SW 1271 (cell line): ENCODE measurements at places on chromosomes 1 and 21.

DNA sequence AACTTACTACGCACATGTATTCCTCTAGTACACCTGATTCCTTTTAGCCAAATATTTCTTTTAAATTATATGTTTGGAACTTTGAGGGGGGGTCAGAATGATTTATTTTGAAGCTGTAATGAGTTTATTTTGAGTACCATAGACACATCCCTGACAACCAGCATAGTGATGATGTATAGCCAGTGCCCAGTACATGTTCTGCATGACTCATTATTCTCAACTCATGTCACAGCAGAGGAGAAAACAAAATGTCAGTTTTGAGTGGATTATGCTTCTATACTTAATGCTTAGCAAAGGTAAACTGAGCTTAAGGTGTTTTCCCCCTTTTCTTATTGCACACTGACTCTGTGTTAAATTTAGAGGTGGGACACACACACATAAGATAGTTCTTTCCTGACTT, 22.4 kb upstream of the LEPR start:
- DNase-seq: no peak

DNA sequence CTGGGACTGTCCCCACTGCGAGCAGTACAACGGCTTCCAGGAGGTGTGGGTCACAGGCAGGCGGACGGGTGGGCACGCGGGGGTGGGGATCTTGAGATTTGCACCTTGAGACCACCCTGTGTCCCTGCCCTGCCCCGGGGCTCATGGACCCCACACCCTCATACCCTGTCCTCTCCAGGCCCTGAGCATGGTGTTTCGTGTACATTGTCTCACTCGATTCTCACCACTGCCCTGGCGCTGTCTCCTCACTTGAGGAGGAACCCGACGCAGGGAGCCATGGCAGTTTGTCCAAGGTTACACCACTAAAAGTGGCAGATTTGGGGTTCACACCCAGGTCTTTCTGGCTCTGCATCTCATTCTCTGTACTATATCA, 7.2 kb downstream of the TMEM201 start:
- no peak for DNase-seq

DNA sequence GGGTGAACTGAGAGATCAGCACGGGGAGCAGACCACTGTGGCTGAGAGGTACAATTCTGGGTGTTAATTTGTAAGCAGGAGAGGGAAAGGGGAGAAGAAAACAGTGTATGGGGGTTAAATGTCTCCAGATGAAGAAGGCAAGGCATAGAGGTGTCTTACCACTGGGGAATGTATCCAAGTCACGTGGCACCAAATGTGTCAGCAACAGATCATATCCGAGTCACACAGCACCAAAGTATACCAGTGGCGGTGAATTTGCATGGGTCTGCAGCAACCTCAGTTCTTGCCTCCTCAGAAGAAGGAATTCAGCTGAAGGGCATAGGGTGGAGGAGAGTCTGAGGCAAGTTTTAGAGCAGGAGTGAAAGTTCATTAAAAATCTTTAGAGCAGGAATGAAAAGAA, 21.2 kb upstream of the SYCP1 start:
- DNase-seq: no peak

DNA sequence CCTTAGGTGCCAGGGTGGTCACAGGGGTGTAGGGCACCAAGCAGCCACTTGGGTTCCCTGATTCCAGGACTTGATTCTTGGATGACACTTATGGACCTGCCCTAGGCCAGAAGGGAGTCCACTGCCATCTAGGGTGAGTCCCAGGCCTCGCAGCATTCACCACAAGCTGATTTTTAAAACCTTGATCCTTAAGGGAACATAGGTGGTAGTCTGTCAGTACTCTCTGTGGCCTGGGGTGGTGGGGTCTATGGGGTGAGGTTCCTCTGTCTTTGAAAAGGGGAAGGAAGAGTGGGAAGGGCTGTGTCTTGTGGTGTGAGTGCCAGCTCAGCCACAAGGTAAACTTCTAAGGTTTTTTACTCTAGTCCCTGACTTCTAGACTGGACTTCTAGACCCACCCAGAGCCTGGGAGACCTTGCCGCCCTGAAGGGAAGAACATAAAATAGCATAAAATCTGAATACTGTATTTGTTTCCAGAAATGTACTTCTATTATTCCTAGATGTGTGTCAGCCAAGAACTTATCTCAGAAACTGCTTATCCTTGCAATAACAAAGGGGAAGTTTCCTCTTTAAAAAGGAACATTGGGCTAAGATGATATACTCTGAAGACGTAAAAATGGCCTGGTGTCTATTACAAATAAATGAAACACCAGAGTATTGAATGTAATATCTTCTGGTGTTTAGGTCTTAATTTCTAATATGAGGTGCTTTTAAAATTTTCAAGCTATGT, 757.3 kb downstream of the LTN1 start:
- no peak for DNase-seq

DNA sequence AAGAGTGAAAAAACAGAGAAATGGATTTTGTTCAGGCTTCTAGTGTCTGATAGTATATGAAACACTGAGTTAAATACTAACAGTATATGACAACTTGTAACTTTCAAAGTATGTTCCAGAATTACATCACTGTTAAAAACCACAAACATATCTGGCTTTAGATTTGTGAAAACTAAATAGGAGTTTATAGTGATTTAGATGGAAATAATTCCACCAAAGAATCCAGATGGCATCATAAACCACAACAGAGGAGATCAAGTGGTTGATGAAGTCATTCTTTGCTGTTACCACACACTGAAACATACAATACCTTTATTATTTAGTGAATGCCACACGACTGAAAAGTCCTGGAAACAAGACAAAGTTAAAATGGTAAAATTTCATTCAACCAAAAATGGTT, 37.2 kb downstream of the ALG14 start:
- DNase-seq: no peak

GRCh38 chr1:177820213-177820612, 149.6 kb downstream of the SEC16B start:
- no peak for DNase-seq

DNA sequence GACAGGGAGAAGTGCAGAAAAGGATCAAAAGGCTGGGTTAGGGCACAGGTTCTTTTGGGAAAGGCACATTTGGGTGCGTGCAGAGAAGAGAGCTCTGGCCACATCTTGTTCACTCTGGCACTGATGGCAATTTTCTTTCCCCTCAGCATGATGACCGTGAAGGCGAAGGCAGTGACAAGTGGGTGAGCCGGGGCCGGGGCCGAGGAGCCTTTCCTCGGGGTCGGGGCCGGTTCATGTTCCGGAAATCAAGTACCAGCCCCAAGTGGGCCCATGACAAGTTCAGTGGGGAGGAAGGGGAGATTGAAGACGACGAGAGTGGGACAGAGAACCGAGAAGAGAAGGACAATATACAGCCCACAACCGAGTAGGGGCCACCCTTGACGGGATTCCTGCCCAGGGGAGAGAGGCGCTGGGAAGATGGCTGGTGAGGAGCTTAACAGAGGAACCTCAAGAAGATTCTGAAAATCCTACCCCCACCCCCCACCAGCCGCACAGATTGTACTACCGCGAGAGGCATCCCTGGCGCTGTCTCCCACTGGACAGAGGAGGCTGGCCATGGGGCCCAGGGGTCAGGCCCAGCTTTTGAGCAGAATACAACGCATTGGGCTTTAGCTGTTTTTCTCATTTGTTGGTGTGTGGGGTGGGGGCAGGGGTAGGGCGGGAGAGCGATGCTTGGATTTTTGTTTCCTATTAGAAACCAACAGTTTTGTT, 2.4 kb upstream of the SH3D21 start:
- no peak for DNase-seq

DNA sequence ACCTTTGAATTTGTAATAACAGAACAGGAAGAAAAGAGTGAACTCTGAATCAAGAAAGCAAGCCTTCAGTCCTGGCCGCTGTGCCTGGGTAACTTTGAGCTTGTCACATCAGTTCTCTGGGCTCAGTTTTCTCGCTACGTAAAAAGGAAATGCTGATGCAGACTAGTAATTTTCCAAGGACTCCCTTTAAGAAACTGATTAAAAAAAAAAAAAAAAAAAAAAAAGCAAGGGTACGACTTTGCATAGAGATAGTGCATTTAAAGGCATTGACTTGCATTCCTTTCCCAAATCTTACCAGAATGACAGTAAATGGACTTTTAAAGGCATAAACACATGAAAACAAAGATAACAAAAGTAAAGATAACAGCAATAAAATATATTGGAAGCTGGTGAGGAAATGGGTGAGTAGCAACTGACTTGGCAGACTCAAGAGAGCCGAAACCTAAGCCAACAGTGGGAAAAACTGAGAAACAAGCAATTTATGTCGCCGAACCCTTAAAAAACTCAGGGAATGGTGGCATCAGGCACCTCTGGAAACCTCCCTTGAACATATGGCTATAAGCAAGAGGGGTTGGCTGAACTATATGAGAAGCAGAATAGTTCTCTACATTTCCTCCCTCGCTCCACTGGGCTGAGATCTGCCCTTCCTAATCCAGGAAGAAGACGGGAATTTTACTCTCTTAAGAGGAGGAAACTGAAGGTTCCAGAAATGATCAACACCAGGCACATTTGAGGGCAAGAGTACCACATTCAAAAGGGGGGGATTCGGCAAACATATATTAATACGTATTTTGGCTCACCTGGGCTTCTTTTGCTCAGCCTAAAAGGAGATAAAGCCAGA, 189.2 kb downstream of the CDC7 start:
- DNase-seq: no peak

DNA sequence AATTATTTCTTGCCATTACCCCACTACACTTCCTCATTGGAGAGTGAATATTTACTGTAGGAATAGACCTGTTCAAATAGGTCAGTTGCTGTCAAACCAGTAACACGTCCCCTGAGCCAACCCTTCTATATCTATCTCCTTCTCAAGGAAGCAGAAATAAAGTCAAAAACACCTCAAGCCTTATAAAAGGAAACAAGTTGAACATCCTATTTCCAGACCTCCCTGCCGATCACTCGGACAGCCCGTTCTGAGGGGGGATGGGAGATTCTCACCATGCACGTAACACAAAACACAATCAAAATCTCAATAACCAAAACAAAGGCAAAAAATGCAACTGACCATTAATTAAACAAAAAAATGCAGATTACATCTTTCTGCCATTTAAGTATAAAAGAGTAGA, 121.5 kb upstream of the KRTAP19-8 start:
- DNase-seq: no peak

GRCh38 chr1:231665101-231665500, 38.5 kb downstream of the DISC1 start:
- DNase-seq: no peak

GRCh38 chr1:201648907-201649721, 110.2 kb downstream of the NAV1 start:
- DNase-seq: no peak

DNA sequence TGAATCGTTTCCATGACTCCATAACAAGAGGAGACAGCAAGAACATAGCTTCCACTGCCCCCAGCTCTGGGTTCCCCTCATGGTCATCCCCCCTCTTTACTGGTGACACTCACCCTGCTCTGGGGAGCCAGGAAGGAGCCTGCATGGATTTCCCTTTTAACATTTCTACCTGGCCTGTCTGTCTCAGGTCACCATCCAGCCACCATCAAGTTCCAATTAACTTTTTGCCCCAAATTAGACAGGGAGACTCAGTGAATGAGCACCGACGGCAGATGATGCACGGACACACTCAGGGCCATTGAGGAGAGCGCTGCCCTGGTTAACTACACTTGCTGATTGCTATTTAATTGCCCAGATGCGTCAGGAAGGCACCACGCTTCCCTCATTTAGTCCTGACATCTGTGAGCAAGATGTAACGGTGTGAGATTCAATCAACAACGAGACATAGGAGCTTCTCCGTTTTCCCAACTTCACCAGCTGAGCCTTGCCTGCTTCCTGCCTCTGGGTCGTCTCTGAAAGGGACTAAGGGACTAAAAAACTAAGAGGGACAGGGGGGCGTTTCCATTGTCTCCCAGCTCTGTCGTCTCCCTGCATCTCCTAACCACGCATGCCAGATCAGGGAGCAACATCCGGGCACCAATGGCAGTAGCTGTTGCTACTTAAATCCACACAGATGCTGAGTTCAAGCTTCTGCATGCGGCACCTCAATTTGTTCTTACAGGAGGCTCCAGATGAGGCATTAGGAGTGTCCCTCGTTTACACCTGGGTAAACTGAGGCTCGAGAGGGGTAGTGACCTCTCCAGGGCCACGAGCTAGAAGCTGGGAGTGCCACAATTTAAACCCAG, 426.7 kb downstream of the NPHP4 start:
- no peak for DNase-seq

DNA sequence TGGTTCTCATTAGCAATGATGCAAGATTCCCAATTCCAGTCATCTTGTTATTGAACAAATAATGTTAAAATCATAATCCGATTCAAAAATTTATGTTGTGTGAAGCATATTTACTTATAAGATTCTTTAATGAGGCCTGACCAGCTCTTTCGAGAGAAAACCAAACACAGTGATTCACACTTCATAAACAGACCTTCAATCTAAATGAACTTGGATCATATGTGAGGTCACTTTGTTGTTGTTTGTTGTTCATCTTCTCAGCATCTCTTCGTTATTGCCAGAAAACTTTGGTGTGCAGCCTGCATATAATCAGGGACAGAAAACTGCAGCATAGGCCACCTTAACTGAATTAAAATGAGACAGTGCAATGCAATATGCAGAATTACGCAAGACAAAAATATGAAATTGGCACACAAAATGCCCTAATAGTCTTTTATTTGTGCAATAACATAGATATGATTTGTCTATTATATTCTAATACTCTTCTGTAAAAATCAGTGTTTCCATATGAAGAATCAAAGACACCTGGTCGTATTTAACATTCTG, 30.1 kb downstream of the NCAM2 start:
- no peak for DNase-seq

- no peak for DNase-seq
Measured at GRCh38 chr1:58724483-58724882, 24.6 kb upstream of the MYSM1 start.

DNA sequence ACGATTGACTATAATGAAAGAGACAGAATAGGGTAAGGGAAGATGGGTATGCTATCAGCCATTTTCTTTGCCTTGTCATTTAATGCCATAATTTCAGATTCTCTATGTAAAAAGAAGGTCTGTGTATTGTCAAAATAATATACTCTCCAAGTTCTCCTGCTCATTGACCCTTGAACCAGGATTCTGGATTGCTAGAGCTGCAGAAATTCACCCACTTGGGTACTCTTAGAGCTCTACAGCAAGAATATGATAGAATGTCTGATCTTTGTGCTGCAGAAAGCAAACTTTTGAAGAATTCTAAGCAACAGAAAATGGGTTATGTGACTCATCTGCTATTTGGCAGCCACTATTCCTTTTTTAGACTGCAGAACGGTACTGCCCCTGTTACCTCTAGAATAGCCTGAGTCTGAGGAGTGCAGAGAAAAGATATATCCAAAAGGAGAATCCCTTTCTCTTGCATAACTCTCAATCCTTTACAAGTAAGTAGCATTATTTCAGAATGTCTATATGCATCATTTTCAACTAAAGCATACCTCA, 78.2 kb upstream of the TENT5C start:
- no peak for DNase-seq

DNA sequence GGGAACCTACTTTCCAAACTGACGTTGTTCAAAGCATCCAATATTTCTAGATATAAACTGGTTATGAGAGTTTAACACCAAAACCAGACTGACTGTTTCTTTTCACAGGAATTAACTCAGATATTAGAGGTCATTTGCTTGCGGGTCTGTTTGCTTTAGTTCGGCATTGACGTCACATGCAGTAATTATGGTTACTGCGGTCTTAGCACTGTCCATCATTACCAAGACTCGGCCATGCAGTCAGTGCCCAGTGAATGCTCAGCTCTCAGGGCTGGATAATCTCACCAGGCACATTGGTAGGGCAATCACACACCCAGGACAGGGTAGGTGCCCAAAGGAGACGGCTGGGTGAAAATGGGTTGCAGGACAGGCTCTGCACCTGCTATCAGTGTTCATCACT, 9.9 kb upstream of the F3 start:
- DNase-seq: no peak

GRCh38 chr1:164950541-164950986, 391.6 kb downstream of the PBX1 start:
- no peak for DNase-seq
